ENCODE measurements at places on chromosomes 7 and 10.

GRCh38 chr10:124447751-124448466, 1.9 kb downstream of the NKX1-2 start:
- DNase-seq = no peak

- DNase-seq = no peak
These were observed 28.4 kb upstream of the CDHR3 start for GRCh38 chr7:105934572-105935185.

DNA sequence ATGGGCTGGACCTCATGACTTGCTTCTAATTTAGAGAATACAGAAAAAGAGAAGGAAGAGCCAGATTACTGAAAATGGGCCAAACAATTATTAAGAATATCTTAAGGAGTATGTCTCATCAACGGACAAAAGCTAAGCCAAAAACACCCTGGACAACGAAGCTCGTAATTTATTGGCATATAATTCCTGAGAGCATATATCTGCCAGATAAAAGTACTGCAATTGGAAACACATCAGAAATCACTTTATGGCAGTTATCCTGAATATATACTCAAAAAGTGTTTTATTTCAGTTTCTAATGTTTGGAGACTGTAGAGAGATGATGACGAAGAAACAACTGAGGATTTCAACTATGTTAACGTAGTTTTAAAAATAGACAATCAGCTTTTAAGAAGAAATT, 211.8 kb downstream of the CSTF2T start:
- no peak for DNase-seq

DNA sequence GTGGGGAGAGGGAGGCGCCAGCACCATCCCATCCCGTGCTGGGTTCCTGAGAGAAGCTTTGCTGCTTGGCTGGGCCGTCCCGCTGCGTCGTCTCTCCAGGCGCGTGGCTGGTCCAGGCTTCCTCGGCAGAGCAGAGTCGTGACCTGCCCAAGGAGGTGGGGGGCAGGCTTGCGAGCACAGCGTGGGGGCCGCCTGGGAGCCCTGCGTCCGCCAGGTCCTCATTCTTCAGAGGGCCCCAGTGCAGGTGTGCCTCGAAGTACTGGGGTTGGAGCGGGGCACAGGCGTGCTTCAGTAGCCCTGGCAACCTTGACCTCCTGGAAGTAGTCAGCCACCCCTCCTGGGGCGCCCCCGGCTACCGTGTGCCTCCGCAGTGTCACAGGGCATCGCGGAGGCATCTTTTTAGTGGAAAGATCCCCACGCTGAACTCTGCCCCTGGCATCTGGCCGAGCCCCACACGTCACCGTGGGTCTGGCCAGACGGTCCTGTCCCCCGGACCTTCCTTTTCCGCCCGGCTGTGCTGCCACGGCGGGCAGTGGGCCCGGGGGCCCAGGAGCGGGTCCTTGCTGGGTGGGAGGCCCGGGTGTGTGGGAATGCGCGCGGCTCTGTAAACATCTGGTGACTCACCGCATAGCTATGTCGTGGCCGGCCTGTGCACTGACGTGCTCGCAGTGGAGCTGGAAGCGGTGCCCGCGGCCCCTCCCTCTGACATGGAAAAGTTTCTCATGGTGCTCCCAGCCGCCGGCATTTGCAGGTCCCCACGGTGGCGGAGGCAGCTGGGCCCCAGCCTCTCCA, 6.4 kb downstream of the MAFK start:
- DNase-seq = no peak

DNA sequence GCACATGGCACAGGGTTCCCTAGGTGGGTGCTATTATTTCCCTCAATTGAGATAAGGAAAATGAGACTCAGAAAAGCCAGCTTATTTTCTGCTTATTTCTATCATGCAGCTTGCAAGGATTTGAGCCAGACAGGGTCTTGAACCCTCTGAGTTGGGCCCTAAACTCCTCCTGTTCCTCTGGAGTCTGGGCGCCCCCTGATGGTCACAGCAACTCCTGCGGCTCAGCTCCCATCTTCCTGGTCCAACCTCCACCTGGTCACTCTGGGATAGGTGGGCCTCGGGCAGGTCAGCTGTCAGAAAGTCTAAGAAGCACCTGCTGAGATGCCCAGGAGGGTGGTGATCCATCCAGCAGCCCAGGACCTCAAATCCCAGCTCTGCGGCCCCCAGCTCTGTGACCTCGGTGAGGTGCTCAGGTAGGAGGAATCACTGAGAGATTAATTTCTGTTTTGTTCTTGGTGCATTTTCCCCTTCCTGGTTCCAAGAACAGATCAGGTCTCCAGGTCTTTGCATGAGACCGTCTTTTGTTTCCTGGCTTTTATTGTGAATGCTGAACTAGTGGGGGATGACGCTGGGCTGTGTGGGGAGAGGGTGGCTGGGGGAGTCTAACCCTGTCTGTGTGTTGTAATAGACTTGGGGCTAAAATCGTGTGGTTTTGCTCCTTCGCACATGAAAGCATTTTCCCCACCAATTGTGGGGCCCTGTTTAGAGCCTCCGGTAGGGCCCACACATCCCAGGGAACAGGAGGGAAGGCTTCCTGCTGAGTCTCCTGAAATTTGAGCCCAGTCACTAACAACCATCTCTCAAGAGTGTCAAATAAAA, 32.8 kb downstream of the TMEM130 start:
- peak; percentile 27 for DNase-seq

DNA sequence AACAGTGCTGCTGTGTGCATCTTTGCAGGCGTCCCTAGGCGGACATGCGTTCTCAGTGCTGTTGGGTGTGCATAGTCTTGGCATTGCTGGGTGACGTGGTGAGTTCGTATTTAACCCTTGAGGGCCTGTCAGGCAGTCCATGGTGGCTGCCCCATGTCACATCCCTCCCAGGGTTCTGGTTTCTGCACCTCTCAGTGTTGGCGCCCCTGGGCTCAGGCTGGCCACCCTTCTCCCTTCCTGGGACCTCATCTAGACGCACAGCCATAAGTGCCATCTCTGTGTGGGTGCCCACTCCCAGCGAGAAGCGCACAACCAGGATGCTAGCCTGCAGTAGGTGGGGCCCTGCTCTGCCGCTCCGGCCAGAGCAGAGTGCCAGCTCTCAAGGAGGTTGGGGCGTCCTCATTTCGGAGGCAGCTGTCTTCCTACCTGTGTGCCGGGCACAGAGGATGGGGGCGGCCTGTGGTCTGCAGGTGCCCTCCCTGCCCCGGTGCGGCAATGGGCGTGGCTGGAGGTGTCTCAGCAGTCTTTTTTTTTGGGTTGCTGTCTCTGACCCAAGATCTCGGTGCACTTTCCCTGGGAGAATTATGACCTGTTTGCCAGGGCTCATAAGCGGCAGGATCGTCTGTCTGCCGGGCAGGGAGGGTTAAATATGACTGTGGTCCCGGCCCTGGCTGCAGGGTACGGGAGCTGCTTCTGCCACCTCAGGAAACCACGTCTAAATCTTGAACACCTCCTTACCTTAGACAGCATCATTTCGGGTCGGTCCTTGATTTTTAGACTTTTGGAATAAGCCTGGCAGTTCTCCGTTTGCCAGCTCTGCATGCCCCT, 6.5 kb downstream of the INPP5A start:
- DNase-seq = no peak
